ENCODE measurements at places on chromosomes 7 and 10.

DNA sequence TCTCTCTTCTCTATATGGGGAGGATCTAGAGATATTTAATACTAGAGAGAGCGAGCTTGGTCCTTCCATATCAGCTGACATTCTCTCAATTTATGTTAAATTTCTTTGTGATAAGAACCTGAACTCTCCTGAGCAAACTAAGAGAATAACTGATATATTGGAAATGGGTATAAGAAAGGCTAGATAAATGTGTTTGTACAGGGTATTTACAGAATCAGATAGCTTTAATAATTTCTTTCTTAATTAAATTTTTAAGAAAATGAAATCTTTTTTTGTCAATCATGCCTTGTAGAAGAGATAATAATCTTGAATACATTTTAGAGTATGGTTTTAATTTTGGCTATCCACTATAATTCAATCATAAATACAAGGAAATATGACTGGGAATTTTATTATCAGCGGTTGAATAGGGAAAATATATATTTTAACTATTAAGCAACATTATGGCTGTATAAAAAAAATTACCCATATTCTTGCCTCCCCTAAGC is 58.7 kb downstream of the ANKIB1 start:
- DNase-seq = no peak

GRCh38 chr10:98949306-98949705 is 286.3 kb downstream of the HPSE2 start:
- no peak for DNase-seq

GRCh38 chr7:113431406-113431805 is 313.1 kb upstream of the SMIM30 start:
- no peak for DNase-seq

DNA sequence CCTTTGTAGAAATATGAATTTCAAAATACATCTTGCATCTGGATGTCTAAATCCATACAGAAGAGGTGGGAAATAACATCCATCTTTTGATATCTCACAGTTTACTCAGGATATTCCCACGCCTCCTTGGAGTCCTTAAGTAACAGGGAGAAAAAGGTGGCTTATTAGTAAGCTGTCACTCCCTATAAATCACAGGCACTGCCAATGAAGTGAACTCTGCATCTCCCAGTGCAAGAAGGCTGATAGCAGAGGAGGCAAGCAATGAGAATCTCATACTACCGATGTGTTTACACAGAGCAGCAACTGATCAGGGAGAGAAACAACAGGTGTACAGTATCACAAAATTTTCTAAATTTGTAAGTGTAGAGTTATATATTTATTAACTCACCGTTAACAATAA is 551.8 kb downstream of the NXPH1 start:
- no peak for DNase-seq

Data from naive thymus-derived CD4-positive, alpha-beta T cell (primary cell).